Activated naive CD4-positive, alpha-beta T cell treated with anti-CD3 and anti-CD28 coated beads, Interleukin-2, amount 50 U/mL, for 16 hours (primary cell): ENCODE measurements at places on chromosomes 6 and 20.

GRCh38 chr6:54719633-54720032, 126.9 kb upstream of the FAM83B start:
- no peak for DNase-seq

DNA sequence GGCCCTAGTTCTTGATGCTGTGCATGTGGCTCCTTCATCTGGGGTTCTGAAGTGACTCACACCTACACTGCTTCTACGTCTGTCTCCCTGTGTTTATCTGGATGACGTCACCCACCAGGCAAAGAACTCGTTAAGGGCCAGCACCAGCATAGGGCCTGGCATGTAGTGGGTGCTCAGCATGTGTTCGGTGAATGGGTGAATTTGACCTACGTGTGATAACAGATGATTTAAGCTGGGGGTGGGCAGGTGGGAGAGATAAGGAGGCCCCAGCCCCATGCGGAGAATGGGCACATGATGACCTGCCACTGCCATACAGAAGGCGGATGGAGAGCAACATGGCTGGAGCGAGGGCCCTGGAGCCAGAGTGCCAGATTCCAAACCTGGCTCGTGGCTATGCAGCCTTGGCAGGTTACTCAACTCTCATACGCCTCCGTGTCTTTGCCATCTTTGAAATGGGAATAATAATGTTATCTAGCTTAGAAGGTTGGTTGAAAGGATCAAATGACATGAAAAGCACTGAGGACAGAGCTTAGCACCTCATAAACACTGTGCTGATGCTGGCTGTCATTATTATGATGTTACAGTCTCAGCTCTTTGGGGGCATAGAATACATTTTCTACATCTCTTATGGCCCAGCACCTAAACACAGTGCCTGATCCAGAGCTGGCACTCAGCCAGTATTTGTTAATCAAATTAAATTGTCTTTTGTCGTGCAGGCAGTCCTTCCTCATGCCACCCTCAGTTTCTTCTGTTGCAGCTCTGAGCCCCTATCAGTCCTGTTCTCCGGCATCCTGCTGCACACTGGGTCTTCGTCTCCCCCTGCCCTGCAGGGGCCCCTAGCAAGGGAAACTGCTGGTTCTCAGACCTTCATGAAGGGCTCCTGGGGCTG, 39.6 kb downstream of the VEGFA start:
- DNase-seq: no peak

DNA sequence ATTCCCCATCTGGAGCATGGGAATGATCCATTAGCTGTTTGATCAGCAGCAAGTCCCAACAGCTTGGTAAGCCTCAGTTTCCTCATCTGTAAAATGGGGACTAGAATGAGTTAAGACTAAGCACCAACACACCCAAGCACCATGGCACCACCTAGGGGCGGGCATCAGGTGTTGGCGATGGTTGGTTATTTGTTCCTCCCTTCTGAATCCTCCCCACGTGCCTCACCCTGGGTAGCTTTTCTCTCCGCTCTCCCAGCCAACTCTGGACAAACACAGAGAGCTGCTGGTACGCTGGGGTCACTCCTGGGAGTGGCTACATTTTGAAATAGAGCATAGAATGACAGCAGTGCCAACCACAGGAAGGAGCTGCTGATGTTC, 13.3 kb upstream of the ITPR3 start:
- DNase-seq: peak; percentile 29

DNA sequence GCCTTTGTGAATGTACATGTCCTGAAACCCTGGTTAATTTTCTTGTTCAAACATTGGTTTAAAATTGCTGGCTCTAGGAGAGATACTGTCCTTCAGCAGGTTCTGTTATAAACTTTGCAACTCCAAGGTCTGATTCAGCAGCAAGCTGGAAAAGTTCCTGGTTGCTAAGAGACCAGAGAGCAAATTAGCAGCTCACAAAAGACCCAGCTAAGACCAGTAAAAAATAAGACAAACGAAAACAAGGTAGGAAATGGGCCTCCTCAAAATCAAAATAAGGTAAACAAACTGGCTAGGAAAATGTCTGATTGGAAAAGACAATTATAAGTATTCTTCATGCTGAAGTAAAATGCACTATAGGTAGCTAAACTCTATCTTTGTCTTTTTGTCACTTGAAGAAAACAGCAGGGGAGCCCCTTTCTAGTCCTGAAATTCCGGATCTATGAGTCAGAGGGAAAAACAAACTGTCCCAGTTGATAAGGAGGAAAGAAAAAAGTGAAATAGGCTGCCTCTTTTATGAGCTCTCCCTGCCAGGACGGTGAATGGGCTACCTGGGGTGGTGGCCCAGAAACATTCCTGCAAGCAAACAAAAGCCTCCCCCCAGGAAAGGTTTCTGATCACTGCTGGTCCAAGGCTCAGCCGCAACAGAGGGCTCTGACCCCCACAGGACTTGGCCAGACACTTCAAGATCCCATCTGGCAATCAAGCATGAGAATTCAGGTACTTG, 41.6 kb downstream of the UNC5CL start:
- DNase-seq: no peak
